ENCODE measurements at places on chromosomes 3 and 15.

GRCh38 chr15:90336705-90337141 lies 15.4 kb upstream of the ZNF774 start:
- DNase-seq, result no peak

GRCh38 chr3:44894485-44894884 lies 20.1 kb downstream of the TGM4 start:
- no peak for DNase-seq

GRCh38 chr15:72193836-72194396 lies 3.7 kb downstream of the GRAMD2A start:
- no peak for DNase-seq

DNA sequence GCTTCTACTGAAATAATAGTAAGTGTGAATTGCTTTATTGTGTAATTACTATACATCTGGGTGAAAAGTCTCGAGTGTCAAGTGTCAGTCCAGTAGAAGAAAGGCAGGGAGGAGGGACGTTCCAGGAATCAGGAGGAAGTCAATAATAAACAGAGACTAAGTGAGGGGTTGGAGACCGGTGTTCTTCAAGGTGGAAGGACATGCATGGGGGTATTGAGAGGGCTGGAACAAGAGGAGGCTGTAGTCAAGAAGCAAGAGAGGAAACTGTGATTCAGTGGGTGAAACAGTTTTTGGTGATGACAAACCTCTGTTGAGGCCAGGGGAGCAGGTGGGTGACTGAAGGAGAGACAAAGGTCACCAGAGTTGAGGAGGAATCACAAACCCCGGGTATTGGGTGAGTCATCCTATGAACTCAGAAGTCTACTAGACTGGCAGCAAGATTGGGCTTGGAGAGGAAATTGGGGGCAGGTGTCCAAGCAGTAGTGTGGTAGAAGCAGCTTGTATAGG lies 11.6 kb upstream of the SCAMP5 start:
- no peak for DNase-seq

GRCh38 chr3:115825046-115825445 lies 201.7 kb downstream of the GAP43 start:
- no peak for DNase-seq

GRCh38 chr15:57156210-57156884 lies 220.0 kb upstream of the CGNL1 start:
- no peak for DNase-seq

GRCh38 chr3:170021083-170021482 lies 16.7 kb upstream of the GPR160 start:
- no peak for DNase-seq

- DNase-seq, result no peak
Observed at GRCh38 chr15:41713047-41713446, 52.8 kb downstream of the MGA start.

DNA sequence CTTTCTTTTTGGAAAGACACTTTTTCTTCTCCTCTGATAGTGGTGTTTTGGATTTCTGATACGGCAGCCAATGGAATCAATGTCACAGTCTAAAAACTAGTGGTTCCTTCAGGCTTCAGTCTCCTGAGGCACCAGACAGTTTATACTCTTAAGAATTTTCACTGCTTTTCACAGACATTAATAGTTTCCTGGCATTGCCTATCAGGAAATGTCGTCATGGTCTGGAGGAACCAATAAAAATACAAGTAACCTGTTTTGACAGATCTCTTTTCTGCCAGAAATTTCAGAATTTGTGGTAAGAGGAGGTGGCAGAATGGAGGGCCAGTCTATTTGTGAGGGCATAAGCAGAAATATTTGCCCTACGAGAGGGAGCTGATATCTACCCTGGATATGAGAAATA lies 44.8 kb downstream of the FILIP1L start:
- DNase-seq, result no peak

- DNase-seq, result no peak
Observed at GRCh38 chr15:54836052-54836795, 360.5 kb downstream of the RSL24D1 start.

GRCh38 chr3:30082652-30083051 lies 523.7 kb upstream of the TGFBR2 start:
- no peak for DNase-seq

DNA sequence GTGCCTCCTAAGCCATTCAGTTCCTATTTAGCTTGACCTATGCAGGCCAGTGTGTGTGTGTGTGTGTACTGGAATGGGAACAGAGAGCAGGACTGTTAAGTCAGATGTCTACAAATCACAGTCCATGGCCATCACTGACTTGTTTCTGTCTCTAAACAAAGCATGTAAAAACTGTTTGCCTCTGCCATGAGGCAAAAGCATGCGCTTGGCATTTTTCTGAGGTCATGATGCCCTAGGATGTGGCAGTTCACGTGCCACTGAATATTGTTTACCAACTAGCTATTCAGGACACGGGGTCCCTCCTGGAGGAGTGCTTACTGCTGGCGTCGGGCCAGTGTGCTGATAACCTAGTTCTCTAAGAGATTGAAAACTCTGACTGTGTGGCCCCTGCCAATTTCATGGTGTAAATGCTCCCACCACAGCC lies 8.2 kb upstream of the ATP13A3 start:
- DNase-seq, result no peak

Data from AG04450 (cell line).